Cortex of kidney (tissue), 1 donor: ENCODE measurements at places on chromosomes 6 and 20.

DNA sequence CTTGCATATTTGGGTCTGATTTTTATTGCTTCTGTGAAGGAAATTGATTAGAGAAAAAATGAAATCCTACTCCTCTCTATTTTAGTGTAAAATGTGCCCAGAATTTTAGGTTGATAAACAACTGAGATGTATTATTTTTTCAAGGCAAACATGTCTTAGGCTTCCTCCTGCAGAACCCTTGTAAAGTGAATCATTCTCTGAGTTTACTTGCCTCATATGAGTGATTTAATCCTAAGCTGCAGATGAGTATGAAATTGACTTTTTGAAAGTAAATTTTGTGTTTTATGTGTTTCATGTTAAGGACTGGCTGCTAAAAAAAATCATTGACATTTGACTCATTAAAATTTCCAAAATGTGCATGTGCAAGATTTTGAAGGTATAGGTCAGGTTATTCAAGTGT, 138.5 kb upstream of the PHACTR1 start:
- no peak for DNase-seq

DNA sequence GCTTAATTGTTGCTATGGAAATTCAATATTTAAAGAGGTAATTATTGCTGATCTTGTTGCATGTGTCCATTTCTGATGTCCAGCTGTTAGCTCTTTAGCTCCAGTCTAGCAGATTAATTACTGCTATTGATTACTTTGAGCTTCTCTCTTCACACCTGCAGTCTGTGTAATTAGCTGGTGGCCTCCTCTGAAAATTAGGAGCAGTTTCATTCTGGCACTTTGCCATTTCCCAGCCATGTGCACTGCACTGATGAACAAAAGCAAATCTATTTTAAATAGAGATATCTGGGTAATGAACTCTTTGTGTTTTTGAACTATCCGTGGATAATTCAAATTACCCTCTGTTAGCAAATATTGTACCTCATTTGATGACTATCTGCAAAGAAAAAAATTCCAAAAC, 275.9 kb downstream of the RNF144B start:
- no peak for DNase-seq

DNA sequence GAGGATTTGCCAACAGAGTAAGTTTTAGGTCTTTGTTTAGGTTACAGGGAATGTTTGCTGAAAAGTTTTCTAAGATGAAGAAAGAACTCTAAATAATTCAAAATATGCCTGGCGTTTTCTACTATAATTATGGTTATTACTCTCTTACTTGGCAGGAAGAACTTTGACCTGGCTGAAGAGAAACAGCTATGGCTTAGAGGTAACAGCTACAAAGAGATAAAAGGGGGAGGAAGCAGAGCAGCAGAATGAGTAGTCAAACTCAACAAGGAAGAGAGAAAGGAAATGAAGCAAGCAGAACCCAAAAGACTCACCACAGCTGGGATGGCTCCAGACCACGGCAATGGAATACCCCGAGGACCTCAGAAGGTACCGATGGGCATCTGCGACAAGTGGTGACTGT, 95.6 kb downstream of the KIF16B start:
- DNase-seq: no peak

DNA sequence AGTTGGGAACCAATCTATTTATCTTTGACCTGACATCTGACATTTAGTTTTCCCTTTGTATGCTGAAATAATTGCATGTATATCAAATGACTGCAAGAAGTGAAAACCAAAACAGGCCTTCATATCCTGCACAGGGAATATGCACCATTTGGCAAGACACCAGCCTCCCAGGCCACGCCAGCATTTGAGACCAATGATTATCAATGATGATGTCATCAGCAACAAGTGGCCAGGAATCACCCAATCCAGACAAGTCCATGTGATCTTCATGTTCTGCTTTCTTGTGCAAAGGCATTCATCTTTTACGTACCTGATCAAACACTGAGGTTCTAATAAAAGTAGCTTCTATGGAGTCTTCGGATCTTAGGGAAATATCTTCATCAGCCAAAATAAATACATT, 107.4 kb upstream of the TENT5A start:
- no peak for DNase-seq

GRCh38 chr6:71199736-71200135, 88.9 kb upstream of the OGFRL1 start:
- DNase-seq: no peak
